ENCODE measurements at places on chromosomes 16 and 17. TPM values are rescaled to one million over a fixed set of nuclear protein-coding genes. Genes with fewer than 3 reads are reported as not detected.

DNA sequence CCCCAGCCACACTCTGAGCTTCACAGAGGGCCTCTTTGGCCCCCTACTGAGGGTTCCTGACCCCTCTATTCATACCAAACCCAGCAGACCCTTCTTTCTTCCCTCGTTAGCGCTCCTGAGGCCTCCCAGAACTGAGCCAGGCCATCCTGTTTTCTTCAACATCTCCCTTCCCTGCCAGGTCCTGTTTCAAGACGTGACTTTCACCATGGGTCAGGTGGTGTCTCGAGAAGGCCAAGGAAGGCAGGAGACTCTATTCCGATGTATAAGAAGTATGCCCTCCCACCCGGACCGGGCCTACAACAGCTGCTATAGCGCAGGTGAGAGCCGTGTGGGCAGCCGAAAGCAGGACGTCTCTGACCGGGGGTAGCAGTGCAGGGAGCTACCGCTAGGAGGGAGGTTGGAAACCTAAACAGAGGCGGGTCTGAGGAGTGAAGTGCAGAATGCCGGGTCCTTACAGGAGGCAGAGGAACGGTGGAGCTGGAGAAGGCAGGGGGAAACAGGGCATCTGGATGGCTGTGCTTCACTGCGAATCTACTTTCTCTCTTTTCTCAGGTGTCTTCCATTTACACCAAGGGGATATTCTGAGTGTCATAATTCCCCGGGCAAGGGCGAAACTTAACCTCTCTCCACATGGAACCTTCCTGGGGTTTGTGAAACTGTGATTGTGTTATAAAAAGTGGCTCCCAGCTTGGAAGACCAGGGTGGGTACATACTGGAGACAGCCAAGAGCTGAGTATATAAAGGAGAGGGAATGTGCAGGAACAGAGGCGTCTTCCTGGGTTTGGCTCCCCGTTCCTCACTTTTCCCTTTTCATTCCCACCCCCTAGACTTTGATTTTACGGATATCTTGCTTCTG is 1.3 kb upstream of the SENP3 start:
- DNase-seq: peak; percentile 48

- DNase-seq: no peak
Observed at GRCh38 chr17:43860077-43860725, 13.2 kb downstream of the CD300LG start.

SMIM22 gene
- 5.6 TPM for total RNA-seq

GRCh38 chr17:2172077-2172851 is 117.4 kb downstream of the HIC1 start:
- peak; percentile 84 for DNase-seq

DNA sequence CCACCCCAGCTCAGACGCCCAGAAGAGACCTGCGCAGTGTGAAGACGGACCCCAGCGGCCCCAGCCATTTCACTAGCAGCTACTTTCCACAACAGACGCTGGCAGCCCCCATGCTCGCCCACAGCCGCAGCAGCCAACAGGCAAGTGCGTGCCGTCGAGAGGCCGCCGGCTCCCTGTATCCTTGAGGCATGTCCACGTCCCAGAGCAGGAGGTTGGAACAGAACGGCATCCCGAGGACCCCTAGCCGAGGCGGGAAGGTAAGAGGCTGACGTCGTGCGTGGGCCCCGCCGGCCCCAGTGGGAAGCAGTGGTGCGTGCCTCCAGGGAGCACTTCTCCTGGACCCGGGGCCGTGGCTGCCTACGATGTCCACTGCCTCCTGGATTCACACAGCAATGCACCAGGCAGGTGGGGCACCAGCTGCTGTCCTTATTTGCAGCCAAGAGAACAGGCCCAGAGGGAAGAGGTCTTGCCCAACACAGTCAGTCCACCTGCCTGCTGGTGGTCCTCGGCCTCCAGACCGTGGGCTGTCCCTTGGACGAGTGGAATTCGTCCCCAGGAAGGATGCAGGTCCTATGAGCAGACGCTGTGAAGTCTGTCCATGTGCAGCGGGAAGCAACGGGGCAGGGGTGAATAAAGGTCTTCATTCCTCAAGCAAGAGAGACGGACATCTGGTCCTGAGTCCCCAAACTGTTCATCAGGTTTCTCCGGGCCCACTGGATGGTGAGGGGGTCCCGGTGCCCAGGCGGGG is 38.5 kb downstream of the SLC7A5 start:
- no peak for DNase-seq

- DNase-seq: no peak
Observed at GRCh38 chr17:79506150-79506870, 104.5 kb downstream of the RBFOX3 start.

DNA sequence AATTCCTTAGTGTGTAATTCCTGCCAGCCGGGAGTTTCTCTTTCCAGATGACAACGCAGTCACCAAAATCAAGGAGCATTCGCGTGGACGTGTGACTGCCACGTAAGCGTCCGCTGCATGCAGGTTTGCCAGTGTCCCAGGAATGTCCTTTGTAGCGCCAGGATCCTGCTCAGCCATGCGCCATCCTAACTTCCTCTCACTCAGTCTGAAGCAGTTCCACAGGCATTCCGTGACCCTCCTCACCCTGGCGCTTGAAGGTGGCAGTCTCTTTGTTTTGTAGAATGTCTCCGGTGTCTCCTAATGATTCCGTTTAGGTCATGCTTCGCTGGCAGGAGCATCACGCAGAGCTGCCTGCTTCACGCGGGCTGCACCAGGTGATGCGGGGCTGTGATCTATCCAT is 88.6 kb downstream of the RPTOR start:
- DNase-seq: no peak
